GM10248 (cell line): ENCODE measurements at places on chromosomes 2 and 18.
A peak's percentile ranks its signal among the peaks of the same experiment; 100 is the strongest.

- DNase-seq = peak; percentile 54
These were observed 58.2 kb downstream of the SERPINB8 start for GRCh38 chr18:64027931-64028695.

GRCh38 chr2:174383796-174384195 is 11.7 kb upstream of the SCRN3 start:
- no peak for DNase-seq

- peak; percentile 20 for DNase-seq
These were observed 311.8 kb downstream of the LNPK start for GRCh38 chr2:175690113-175690837.

DNA sequence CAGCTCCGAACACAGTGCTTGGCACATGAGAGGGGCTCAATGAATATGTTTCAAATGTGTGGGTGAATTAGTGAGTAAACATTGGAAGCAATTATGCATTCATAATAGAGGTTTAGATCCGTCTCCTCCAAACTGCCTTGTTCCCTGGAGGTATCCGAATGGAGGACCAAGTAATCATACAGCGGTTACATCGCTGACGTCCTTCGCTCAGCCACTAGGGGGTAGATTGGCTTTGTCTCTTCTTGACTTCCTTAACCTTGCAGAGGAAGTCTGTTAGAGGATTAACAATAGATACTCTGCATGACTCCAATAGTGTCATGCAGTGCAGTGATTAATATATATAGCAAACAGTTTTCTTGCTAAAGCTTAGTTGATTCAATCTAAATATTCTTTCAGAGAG is 517.0 kb downstream of the PTPRM start:
- no peak for DNase-seq

DNA sequence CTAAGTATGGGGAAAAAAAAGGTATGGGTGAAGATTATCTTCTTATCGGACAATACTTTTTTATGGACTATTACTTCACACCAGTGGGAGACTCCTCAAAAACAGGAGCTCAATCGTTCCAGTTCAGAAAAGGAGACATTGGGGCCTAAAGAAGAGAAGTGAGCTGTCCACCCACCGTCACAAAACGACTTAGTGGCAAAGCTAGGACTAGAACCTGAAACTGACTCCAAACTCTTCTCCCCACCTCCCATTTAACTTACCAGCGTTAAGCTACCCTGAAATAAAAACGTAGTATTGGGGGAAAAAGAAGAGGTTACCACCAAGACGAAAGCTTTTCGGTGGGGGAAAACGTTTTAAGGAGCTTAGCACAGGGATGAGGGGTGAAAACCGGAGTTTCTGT is 503 bp downstream of the GTF3C3 start:
- peak; percentile 18 for DNase-seq

GRCh38 chr2:161246281-161246680 is 61.9 kb upstream of the PSMD14 start:
- no peak for DNase-seq

GRCh38 chr2:221372159-221372884 is 199.8 kb downstream of the EPHA4 start:
- DNase-seq = no peak

DNA sequence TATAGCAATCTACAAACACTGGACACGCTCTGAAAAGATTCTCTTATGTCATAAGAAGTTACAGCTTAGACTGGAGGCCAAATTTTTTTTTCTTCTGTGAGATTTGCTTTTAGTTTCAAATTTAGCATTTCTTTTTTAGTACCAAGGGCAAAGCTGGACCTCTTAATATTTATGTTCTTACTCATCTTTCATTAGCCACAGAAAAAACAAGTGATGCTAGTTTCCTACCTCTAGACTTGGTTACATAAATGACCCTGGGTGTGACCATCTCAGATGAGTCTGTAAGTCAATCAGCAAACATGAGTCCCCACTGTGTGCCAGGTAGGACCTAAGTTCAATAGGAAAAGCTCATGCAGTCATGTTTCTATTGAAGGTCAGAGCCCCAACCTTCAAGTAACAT is 94.4 kb downstream of the MEP1B start:
- DNase-seq = no peak

DNA sequence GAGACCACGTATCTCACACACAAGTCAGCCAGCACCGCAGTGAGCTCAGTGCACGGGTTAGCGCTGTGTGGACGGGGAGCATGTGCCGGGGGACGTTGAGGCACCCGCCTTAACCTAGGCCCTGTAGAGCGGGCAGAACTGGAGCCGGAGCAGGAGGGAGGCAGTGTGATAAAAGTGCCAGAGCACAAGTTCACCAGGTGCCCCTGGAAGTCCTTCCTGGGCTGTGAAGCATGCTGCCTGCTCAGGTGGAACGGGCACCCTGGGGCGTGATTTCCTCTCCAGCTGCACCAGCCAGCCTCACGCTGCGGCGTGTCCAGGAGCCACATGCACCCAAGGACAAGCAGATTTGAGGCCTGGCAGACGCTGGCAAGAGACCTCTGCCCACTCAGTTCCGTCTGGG is 50.3 kb downstream of the ITGB1BP1 start:
- no peak for DNase-seq

DNA sequence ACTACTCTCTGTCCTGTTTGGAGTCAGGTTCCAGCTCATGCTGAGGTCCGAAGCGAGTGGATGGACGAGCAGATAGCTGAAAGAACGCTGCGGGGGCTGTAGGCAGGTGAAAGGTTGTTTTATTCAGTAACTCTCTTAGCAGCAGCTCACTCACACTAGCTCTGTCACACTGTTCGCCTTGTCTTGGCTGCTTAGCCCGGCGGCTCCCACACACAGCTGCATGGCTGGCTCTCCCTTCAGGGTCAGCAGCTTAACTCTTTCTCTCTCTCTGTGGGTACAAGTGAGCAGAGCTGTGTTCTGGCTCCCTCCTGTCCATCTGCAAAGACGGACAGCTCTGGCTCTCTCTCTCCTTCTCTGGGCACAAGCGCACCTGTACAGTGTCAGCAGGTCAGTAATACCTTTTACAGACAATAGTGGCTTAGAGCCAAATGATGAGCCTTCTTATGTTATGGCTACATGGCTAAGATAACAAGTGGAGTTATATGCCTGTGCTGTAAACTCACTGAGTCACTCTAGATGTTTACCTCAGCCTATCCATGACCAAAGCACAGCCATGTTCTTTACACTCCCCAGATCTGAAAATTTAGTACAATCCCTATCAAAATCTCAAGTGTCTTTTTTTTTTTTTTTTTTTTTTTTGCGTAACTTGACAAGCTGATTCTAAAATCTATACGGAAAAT is 149.3 kb downstream of the GALNT1 start:
- DNase-seq = no peak

- DNase-seq = no peak
These were observed 379.0 kb upstream of the CHST9 start for GRCh38 chr18:27564066-27564465.

DNA sequence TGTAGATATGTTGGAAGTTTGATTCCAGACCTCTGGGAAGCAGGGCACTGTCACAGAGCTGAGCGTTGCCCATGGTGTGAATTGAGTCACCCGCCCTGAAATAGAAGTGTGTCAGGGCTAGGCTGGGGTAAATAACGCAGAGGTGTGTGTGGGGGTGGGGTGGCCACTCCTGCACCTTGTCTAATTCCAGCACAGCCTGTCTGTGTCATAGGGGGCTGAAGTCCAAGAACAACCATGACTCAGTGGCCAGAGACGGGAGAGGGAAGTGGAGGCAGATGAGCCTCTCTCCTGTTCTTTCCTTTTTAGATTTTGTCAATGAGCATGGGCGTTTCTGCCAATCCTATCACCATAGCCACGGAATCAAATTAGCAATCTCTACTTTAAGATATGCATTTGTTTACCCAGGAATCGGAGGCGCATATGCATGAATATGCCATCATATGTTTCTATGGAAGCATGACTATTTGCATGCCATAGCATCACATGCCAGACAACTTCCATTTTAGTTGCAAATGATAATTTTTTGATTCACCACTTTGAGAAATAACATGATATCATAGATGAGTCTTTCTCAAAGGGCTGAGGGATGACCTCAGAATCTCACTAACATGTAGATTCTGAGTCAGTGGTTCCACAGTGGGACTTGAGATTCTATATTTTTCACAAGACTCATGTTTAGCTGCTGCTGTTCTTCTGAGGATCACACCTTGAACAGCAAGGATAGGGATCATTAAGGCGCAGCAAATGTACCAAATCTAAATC is 852.9 kb downstream of the DCDC2C start:
- DNase-seq = no peak

GRCh38 chr18:2923464-2923863 is 76.7 kb downstream of the EMILIN2 start:
- DNase-seq = no peak

DNA sequence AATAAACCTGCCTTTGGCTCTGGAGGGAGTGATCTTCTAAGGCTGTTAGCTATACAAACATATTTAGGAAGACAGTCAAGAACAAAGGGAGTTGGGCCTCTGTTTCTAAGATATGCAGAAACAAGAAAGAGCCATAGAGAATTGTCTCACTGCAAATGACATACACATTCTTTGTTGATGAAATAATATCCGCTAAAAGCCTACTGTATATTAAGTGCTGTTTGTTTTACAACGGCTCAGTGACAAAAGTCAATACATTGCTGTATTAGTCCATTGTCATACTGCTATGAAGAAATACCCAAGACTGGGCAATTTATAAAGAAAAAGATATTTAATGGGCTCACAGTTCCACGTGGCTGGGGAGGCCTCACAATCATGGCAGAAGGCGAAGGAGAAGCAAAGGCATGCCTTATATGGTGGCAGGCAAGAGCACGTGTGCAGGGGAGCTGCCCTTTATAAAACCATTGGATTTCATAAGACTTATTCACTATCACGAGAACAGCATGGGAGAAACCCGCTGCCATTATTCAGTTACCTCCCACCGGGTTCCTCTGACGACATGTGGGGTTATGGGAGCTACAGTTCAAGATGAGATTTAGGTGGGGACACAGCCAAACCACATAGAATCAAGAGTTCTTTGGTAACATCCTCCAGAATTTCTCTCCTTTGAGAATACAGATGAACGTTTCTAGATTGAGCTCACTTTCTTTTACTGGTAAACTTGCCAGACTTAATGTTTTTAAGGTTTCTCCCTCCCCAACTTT is 157.8 kb downstream of the PIK3C3 start:
- no peak for DNase-seq

DNA sequence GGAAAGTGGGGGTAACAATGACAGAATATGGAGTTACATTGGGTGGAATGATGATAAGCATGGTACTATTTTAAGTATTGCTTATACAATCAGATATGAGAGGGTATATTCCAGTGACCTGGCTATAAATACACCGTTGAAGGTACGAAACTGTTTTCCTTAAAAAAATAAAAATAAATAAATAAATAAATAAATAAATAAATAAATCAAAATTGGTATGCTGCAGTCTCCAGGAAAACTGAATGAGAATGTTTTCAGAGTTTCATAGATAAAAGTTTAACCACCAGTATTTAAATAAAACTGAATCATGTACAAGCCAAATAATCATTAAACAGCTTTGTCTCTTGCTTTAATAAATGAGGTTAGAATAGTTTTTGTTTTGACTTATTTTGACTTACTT is 71.4 kb downstream of the METTL8 start:
- no peak for DNase-seq

DNA sequence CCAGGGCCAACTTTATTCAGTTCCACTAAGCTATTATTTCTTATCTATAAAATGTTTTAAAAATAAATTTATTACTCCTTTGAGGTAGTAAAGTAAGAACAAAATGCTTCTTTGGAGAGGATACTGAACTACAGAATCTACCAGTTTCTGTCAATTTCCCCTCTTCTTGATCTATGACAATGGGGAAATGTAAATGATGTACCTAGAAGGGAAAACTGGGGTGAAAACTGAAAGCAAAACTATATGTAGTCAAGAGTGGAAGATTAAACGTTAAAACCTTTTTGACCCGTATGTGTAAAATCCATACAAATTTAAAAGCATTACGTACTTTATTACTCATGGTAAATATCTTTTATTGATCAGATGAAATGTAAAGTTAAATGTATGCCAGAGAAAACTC is 1287.8 kb upstream of the TMEFF2 start:
- DNase-seq = peak; percentile 18

GRCh38 chr18:32607816-32608215 is 137.1 kb upstream of the GAREM1 start:
- DNase-seq = no peak

GRCh38 chr2:205776139-205776538 is 93.8 kb downstream of the NRP2 start:
- peak; percentile 57 for DNase-seq

GRCh38 chr18:48928787-48929186 is 22.0 kb downstream of the SMAD7 start:
- DNase-seq = peak; percentile 71

DNA sequence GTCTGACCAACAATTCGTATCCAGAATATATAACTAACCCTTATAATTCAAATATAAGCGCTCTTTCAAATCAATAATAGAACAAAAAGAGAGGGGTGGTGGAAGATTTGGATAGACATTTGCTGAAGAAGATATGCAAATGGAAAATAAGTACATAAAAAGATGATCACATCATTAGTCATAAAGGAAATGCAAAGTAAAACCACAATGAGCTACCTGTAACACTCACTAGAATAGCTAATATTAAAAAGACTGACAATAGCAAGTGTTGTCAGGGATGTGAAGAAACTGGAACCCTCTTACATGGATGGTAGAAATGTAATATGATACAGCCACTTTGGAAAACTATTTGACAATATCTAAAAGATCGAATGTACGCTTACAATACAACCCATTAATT is 84.9 kb upstream of the MRPS9 start:
- DNase-seq = no peak

DNA sequence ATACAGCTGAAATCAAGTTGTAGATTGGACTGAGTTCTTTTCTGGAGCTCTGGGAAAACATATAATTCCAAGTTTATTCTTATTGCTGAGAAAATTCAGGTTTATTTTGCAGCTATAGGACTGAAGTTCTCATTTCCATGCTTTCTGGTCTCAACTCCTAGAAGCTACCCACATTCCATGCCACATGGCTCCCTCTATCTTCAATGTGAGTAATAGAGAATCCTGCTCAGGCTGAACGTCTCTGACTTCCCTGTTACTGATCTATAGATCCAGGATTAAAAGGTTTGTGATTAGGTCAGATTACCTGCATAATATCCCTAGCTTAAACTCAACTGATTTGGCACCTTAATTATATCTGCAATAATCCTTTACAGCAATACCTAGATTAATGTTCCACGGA is 453.8 kb upstream of the MC4R start:
- no peak for DNase-seq

DNA sequence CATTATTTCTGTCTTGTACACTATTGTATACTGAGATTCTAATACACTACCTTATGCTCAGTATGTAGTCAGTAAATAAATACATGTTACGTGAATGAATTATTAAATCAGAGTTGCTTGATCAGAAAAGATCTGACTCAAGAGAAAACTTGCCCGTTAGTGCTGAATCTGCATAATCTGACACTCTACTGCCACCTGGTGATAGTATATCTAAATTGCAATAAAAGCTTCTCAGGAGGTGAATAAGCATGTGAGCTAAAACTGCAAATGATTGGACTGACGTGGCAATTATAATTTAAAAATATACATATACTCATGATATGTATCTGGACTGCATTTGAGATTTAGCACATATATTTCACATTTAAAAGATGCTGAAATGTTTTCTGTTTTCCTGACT is 70.4 kb downstream of the KIAA1328 start:
- no peak for DNase-seq

GRCh38 chr18:58021504-58021903 is 22.5 kb upstream of the NEDD4L start:
- DNase-seq = no peak

- DNase-seq = no peak
These were observed 4.7 kb upstream of the NPC1 start for GRCh38 chr18:23591011-23591410.
